ENCODE measurements at places on chromosomes 3 and 15. TPM values are rescaled to one million over a fixed set of nuclear protein-coding genes. Genes with fewer than 3 reads are reported as not detected.

COL6A5 gene
- polyA plus RNA-seq = 0.06 TPM

C2CD4B gene
- polyA plus RNA-seq = not detected

SLC2A2 gene
- not detected for polyA plus RNA-seq

DNA sequence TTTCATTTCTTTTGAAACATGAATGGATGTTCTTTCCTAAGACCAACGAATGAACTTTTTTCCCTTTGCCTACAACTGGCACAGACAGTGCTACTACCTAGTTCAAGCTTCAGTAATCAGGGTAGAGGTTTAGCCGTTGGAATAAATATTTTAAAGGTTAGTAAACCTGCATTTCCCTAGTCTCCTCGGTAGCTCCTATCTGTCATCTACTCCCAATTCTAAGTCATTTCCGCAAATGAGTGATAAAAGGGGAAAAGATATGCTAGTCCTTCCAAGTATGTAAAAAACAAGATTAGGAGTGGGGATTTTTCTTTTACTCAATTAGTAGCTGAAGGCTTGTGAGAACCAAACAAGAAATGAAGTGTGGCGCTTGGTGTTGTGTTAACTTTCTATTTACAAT lies 15.2 kb downstream of the SLTM start:
- no peaks in the 10 kb centered on the region for H3K36me3 ChIP-seq
- no peaks in the 10 kb centered on the region for H3K4me1 ChIP-seq
- H3K27me3 ChIP-seq = no peaks in the 10 kb centered on the region

- no peak overlapping the region for H3K27ac ChIP-seq
- H3K27me3 ChIP-seq = no peaks in the 10 kb centered on the region
- DNase-seq = no peak
- H3K36me3 ChIP-seq = no peaks in the 10 kb centered on the region
- no peaks in the 10 kb centered on the region for H3K4me1 ChIP-seq
Observed at GRCh38 chr15:91549581-91549980, 303.9 kb upstream of the SLCO3A1 start.

DNA sequence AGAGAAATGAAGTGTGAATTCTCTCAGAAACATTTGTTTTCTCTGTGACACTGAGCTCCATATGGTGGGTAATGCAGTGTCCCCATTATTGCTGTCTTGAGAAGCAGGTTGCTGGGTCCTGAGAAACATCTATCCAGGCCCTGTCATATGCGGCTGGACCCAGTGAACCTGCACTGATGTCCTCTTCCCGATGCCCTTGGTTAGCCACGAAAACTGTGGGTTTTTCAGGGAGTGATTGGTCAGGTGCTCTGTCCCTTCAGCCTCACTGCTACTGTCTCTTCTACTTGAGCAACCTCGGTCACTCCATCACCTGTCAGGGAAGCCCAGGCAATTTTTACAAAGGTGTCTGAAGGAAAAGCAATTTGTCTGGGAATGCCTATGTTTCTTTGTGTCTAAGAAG lies 77.0 kb downstream of the SLC7A14 start:
- no peak overlapping the region for H3K27ac ChIP-seq
- H3K4me1 ChIP-seq = peaks cover 3% of the 10 kb centered on the region
- no peaks in the 10 kb centered on the region for H3K27me3 ChIP-seq
- H3K36me3 ChIP-seq = no peaks in the 10 kb centered on the region
- DNase-seq = no peak

- DNase-seq = peak; percentile 73
- H3K4me3 ChIP-seq = no peak overlapping the region
- no peak overlapping the region for H3K27ac ChIP-seq
- no peaks in the 10 kb centered on the region for H3K4me1 ChIP-seq
- H3K36me3 ChIP-seq = no peaks in the 10 kb centered on the region
- H3K27me3 ChIP-seq = peaks cover 3% of the 10 kb centered on the region
Observed at GRCh38 chr3:72234391-72234790, 449.4 kb upstream of the PROK2 start.

GRCh38 chr3:27712136-27713077 lies 9.7 kb downstream of the EOMES start:
- DNase-seq = peak; percentile 67
- no peak overlapping the region for H3K27ac ChIP-seq
- H3K36me3 ChIP-seq = no peaks in the 10 kb centered on the region
- peaks cover 16% of the 10 kb centered on the region for H3K27me3 ChIP-seq
- H3K4me1 ChIP-seq = peaks cover 3% of the 10 kb centered on the region

DNA sequence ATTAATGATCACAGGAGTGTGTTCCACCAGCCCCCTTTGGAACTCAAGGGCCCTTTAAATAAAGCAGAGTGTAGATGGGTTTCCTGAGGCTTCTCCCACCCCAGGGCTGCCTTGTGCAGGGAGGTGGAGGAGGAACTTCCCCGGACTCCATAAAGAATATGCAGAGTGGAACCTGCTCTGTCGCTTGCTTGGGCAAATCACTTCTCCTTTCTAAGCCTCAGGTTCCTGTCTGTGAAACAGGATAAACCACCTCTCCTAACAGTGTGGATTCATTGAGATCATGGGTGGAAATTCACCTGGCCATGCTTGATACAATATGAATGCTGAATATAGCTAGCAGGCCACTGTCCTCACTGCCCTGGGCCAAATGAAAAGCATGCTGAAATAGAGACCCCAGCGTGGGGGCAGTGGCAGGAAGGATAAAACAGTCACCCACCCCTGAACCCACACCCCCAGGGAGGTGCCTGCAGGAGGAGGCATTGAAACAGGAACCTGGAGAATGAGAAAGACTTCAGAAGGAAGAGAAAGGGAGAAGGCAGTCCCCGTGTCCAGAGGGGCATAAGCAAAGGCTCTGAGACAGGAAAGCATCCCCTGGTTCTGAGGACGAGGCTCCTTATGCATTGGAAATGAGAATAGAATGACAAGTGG lies 41.1 kb upstream of the CHRNB4 start:
- DNase-seq = no peak
- H3K36me3 ChIP-seq = no peaks in the 10 kb centered on the region
- H3K27me3 ChIP-seq = peaks cover 6% of the 10 kb centered on the region
- no peak overlapping the region for H3K4me3 ChIP-seq
- H3K27ac ChIP-seq = no peak overlapping the region

DNA sequence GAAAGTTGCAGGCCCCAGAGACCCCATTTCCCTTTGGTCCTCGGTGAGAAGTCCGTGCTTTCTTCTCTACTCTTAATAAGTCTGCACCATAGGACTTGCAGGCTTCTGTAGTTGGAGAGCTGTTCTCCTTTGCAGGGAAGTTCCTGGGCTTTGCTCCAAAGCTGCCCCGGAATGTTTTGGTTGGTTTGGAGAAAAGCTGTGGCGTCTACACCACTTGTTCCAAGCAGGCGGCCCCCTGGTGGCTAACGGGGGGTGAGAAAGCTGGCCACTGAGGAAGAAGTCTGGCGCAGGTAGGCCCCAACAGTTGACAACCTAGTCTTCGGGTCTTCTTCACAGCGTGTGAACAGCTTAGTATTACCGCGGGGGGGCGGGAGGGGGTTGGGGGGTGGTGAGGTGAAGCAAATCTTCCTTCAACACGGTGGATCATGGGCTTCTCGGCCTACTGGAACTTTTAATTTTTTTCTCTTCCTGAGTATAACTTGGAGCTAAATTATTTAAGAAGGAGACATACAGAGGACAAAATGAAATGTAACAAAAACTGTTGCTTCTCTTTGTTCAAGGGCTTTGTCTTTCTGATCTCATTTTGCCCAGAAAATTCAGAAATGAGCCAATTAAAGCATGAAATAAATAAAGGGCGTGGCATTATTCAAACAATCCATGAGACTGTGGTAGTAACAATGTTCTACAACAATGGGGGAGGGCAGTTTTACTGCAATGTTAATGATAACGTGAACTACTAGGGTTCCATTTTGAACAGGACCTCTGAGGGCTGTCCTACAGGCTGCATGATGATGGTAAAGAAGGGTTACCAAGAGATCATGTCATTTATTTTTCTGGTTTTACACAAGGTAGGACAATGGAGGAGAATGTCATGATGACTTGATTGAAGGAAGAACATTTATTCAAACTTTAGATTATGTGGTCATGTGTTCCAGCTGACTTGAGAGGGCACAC lies 2.2 kb upstream of the THRB start:
- DNase-seq = peak; percentile 87
- no peaks in the 10 kb centered on the region for H3K27me3 ChIP-seq
- no peaks in the 10 kb centered on the region for H3K4me1 ChIP-seq
- H3K36me3 ChIP-seq = no peaks in the 10 kb centered on the region
- no peak overlapping the region for H3K27ac ChIP-seq
- H3K4me3 ChIP-seq = no peak overlapping the region

GRCh38 chr3:183789826-183790225 lies 35.6 kb downstream of the MAP6D1 start:
- no peaks in the 10 kb centered on the region for H3K27me3 ChIP-seq
- no peaks in the 10 kb centered on the region for H3K4me1 ChIP-seq
- DNase-seq = no peak
- no peak overlapping the region for H3K4me3 ChIP-seq

DNA sequence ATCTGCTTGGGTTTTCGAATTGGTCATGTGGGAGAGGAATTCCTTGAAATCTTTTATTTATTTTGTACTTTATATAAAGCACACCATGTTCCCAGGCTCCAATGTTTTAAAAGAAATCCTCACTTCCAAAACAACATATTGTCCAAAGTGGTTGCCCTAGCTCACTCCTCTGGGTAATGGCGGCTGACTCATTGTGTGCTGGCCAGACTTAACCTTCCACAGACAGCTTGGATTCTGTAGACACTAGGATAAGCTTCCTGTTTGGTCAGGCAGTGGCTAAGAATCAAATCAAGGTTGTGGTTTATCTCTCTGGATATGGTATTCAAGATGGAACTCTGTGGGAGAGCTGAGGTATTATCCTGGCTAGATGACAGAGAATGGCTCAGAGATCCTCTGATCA lies 55.8 kb upstream of the FAM98B start:
- no peaks in the 10 kb centered on the region for H3K36me3 ChIP-seq
- H3K4me1 ChIP-seq = peaks cover 7% of the 10 kb centered on the region
- H3K27ac ChIP-seq = no peak overlapping the region
- H3K4me3 ChIP-seq = no peak overlapping the region
- H3K27me3 ChIP-seq = no peaks in the 10 kb centered on the region
- DNase-seq = peak; percentile 93

GRCh38 chr3:110910346-110910955 lies 161.2 kb upstream of the NECTIN3 start:
- H3K27me3 ChIP-seq = no peaks in the 10 kb centered on the region
- DNase-seq = no peak
- H3K27ac ChIP-seq = no peak overlapping the region
- no peaks in the 10 kb centered on the region for H3K4me1 ChIP-seq
- H3K36me3 ChIP-seq = no peaks in the 10 kb centered on the region

GRCh38 chr3:108724101-108724500 lies 33.1 kb downstream of the RETNLB start:
- no peaks in the 10 kb centered on the region for H3K4me1 ChIP-seq
- no peak for DNase-seq
- H3K4me3 ChIP-seq = no peak overlapping the region
- no peak overlapping the region for H3K27ac ChIP-seq
- H3K36me3 ChIP-seq = no peaks in the 10 kb centered on the region
- H3K27me3 ChIP-seq = no peaks in the 10 kb centered on the region

DNA sequence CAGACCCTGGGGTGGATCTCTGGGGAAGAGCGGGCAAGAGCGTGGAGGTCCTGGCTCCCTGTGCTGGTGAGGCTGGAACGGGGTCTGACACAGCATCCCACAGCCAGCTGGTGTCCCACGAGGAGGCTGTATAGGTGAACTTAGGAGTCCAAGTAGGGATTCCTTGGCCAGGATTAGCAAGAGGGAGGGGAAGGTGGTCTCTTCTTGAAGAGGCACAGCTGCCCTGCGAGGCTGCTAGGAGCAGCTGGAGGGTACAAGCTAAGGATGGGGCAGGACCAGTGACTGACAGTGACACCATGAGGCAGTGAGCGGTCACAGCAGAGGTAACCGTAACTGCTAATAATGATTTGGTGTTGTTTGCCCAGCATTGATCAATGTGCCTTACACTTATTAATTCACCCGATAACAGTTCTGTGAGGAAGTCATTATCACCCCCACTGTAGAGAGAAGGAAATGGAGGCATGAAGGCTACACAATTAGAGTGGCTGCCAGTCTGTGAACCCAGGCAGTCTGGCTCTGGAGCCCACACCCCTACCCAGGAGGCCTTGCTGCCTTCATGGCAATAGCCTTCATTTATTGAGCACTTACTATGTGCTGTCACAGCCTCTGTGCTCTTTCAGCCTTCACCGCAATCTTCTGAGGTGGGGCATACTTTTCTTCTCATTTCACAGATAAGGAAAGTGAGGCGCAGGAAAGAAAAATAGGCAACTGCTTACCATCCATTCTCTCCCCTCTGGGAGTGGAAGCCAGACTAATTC lies 59.4 kb downstream of the TMEM44 start:
- H3K4me3 ChIP-seq = no peak overlapping the region
- no peaks in the 10 kb centered on the region for H3K36me3 ChIP-seq
- peak overlapping the region; percentile 90 for H3K27ac ChIP-seq
- peaks cover 33% of the 10 kb centered on the region for H3K4me1 ChIP-seq
- peak; percentile 72 for DNase-seq
- H3K27me3 ChIP-seq = no peaks in the 10 kb centered on the region

DNA sequence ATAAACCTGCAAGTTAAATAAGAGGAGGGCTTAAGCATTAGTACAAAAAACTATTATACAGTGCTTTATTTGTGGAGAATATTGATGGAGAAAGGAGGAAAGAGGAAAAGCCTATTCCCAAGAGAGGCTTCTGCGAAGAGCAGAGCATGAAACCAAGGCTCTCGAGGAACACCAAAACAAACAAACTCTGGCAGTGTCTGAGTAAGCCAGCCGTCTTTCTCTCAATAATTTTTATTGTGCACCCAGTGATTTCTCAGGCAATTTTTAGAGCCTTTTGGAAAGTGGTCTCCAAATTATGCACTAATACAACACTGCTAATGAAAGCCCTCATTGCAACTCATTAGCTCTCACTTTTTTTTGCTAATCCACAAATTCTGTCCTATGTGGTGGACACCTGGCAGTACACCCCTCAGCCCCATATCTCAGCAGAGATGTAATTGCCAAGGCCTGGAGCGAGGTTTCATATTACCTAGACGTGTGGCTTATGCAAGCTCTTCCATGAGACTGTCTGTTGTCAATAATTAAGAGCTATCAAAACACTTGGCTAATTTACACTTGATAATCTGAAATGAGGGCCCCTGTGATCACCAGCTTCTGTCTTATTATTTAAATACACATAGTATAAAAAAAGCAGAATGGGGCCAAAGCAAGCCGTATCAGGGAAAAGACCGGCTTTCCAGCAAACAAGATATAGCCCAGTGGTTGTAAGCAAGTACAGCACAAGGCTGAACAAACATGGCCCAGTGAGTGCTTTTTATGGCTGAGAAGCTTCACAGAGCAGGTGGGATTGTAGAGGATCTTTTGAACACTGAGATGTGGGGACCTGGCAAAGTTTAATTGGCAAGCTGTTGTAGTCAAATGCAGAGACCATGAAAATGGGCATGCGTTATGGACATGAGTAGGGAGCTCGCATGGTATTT lies 216.9 kb downstream of the ROBO2 start:
- no peak overlapping the region for H3K4me3 ChIP-seq
- DNase-seq = no peak
- no peaks in the 10 kb centered on the region for H3K36me3 ChIP-seq
- no peaks in the 10 kb centered on the region for H3K27me3 ChIP-seq
- H3K27ac ChIP-seq = no peak overlapping the region
- H3K4me1 ChIP-seq = no peaks in the 10 kb centered on the region
